CD4-positive, alpha-beta T cell (primary cell): ENCODE measurements at places on chromosomes 11 and 22.

- H3K36me3 ChIP-seq = peaks cover 12% of the 10 kb centered on the region
- no peaks in the 10 kb centered on the region for H3K27me3 ChIP-seq
- no peak overlapping the region for H3K4me3 ChIP-seq
- no peak overlapping the region for H3K27ac ChIP-seq
- DNase-seq = no peak
- peaks cover 18% of the 10 kb centered on the region for H3K4me1 ChIP-seq
Observed at GRCh38 chr22:19970031-19970478, 28.4 kb upstream of the TXNRD2 start.

DNA sequence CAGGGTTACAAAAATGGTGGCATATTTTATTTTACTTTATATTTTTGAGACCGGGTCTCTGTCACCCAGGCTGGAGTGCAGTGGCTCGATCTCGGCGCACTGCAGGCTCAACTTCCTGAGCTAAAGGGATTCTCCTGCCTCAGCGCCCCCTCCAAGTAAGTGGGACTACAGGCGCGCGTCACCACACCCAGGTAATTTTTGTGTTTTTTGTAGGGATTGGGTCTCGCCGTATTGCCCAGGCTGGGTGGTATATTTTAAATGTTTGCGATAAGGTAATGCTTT lies 652 bp upstream of the FOSL1 start:
- DNase-seq = no peak
- H3K27ac ChIP-seq = no peak overlapping the region
- H3K27me3 ChIP-seq = peaks cover 12% of the 10 kb centered on the region
- H3K4me3 ChIP-seq = peak overlapping the region; percentile 43
- H3K36me3 ChIP-seq = no peaks in the 10 kb centered on the region

GRCh38 chr11:45482331-45482730 lies 183.1 kb downstream of the CHST1 start:
- H3K4me1 ChIP-seq = no peaks in the 10 kb centered on the region
- no peak overlapping the region for H3K4me3 ChIP-seq
- H3K27me3 ChIP-seq = peaks cover 6% of the 10 kb centered on the region
- no peaks in the 10 kb centered on the region for H3K36me3 ChIP-seq
- DNase-seq = no peak
- no peak overlapping the region for H3K27ac ChIP-seq

- H3K4me3 ChIP-seq = no peak within 1 kb of the TSS
- no peak for DNase-seq
- no peaks in the 10 kb centered on the region for H3K4me1 ChIP-seq
- peaks cover 18% of the 10 kb centered on the region for H3K27me3 ChIP-seq
Observed at GRCh38 chr22:17007852-17008731, at the start of gene GAB4. Gene GAB4, minus strand, starts transcription at chr22:17008222. Its CDS starts 108 bp downstream, at chr22:17008114.

DNA sequence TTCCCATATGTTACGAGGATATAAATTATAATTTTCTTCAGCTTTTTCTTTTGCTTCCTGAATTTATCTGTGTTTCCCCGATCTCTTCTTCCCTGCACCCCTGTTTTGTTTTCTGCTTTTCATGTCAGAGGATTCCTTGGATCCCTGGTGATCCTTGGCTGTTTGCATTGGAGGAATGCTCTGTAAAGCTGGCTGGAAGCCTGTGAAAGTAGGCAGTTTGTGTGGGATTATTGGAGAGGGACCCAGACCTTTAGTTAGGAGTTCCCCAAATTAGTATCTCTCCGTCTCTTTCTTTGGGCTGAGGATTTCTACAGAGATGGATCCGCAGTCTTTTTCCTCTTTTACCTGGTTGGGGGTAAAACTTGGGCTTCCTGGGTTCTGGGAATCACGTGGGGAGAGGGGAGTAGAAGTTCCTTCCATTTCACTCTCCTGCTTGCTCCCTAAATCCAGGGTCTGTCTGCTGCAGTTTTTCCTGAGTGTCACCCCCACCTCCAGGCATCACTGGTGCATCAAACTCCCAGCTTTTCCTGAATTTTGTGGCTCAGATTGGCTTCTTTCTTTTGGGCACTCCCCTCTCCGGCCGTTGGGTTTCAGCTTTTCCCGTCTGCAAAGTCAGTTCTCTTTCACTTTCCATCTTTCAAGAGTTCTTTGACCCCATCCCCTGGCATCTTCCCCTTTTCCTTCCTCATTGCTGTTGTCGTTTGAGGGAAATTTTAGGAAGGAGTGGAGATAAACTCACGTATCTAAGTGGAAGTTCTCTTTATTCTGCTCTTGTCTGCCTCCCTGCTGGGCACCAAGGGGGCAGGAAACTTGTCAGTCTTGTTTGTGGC lies 79.1 kb upstream of the ALX4 start:
- H3K4me3 ChIP-seq = no peak overlapping the region
- DNase-seq = no peak
- no peaks in the 10 kb centered on the region for H3K36me3 ChIP-seq

GRCh38 chr11:65491163-65491465 lies 7.7 kb upstream of the MALAT1 start:
- no peak overlapping the region for H3K4me3 ChIP-seq
- no peak overlapping the region for H3K27ac ChIP-seq
- H3K27me3 ChIP-seq = no peaks in the 10 kb centered on the region
- H3K36me3 ChIP-seq = no peaks in the 10 kb centered on the region
- DNase-seq = no peak

- H3K4me3 ChIP-seq = no peak overlapping the region
- no peak for DNase-seq
- H3K4me1 ChIP-seq = no peaks in the 10 kb centered on the region
- no peaks in the 10 kb centered on the region for H3K36me3 ChIP-seq
Observed at GRCh38 chr11:13091373-13091772, 82.3 kb downstream of the RASSF10 start.

DNA sequence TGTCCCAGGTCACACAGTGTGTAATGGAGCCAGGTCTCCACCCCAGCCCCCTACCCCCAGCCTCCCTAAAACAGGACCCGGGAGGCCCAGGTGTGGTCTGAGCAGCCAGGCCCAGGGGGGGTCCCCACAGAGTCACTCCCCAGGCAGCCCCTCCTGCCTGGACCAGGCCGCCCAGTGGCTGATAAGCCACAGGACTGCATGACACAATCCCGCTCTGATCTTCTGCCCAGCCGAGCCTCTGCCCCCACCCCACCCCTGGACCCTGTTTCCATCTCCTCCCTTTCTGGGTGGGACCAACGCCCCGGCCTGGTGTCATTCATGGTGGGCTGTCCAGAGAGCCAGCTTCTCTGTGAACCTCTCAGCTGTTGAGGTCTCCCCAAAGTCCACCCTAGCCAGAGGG lies 7.8 kb upstream of the LIF start:
- no peaks in the 10 kb centered on the region for H3K36me3 ChIP-seq
- peaks cover 7% of the 10 kb centered on the region for H3K4me1 ChIP-seq
- no peak overlapping the region for H3K4me3 ChIP-seq
- H3K27me3 ChIP-seq = no peaks in the 10 kb centered on the region
- no peak overlapping the region for H3K27ac ChIP-seq

GRCh38 chr11:71527576-71528210 lies 626 bp downstream of the KRTAP5-7 start:
- no peaks in the 10 kb centered on the region for H3K4me1 ChIP-seq
- H3K36me3 ChIP-seq = no peaks in the 10 kb centered on the region
- H3K4me3 ChIP-seq = no peak overlapping the region
- no peak overlapping the region for H3K27ac ChIP-seq
- no peaks in the 10 kb centered on the region for H3K27me3 ChIP-seq
- no peak for DNase-seq

DNA sequence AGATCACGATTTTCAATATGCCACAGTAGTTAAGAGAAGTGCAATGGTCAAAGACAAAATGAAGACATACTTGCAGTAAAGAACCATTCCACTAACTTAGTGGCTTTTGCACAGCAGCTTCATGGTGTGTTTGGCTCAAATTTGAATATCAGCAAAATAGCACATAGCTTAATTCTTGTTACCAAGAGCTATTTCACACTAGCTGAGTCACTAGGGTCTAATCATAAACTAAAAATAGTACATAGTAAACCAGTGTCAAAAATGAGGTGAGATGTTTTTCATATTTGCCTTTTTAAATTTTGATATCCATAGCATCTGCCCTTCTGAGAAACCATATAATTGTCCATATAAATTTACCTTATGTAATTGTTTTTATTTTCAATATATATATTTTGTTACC lies 325.0 kb upstream of the LUZP2 start:
- no peaks in the 10 kb centered on the region for H3K4me1 ChIP-seq
- no peak overlapping the region for H3K4me3 ChIP-seq
- no peak for DNase-seq
- H3K27ac ChIP-seq = no peak overlapping the region
- no peaks in the 10 kb centered on the region for H3K36me3 ChIP-seq
- H3K27me3 ChIP-seq = no peaks in the 10 kb centered on the region

DNA sequence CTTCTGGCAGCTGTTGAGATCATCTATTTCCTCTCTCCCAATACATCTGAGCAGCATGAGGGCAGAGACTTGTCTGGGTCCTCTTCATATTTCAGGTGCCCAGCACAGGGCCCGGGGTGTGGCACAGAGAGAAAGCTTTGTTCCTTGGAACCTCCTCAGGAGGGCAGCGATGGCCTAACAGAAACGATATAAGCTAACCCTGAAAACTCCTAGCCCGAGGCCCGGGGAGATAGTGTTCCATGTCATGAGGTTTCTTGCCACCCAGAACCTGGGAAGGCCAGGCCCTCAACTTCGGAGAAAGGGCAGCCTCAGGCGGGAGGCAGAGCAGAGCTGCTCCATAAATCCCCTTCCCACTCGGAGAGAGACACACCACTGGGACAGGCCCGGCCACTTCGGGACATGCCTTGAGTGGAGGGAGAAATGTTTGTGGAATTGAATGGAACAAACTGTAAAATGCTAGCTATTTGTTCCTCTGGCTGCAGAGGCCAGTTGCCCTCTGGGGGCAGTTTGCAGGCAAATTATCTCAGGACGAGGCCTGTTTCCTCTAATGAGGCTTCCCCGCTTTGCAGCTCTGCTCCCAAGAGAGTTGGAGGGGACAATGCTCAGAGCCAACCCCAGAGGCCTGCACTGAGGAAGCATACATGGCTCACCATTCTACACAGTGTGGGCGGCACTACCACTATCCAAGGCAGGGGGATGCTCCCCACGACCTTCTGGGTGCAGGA lies 11.6 kb downstream of the ARRB1 start:
- H3K4me1 ChIP-seq = peaks cover 84% of the 10 kb centered on the region
- H3K4me3 ChIP-seq = peak overlapping the region; percentile 30
- peaks cover 2% of the 10 kb centered on the region for H3K36me3 ChIP-seq
- no peaks in the 10 kb centered on the region for H3K27me3 ChIP-seq
- peak overlapping the region; percentile 58 for H3K27ac ChIP-seq
- no peak for DNase-seq

DNA sequence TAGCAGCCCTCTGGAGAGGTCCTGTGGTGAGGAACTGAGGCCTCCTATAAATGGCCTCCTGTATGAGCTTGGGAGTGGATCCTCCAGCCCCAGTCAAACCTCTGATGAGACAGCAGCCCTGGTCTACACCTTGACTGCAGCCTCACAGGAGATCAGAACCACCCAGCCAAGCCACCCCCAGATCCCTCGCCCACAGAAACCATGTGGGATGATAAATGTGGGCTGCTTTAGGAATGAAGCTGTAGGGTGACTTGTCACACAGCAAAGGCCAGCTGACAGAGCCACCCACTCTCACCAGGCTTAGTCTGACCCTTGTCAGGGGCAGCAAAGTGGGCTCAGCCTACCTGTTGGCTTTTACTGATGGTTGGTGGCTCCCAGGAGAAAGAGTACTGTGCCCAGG lies 6.5 kb upstream of the KCNQ1OT1 start:
- H3K27me3 ChIP-seq = no peaks in the 10 kb centered on the region
- H3K4me3 ChIP-seq = no peak overlapping the region
- no peak for DNase-seq
- peaks cover under 1% of the 10 kb centered on the region for H3K4me1 ChIP-seq
- H3K27ac ChIP-seq = no peak overlapping the region

GRCh38 chr11:107789767-107790166 lies 68.8 kb downstream of the SLC35F2 start:
- no peaks in the 10 kb centered on the region for H3K27me3 ChIP-seq
- H3K4me3 ChIP-seq = no peak overlapping the region
- no peaks in the 10 kb centered on the region for H3K36me3 ChIP-seq
- no peak for DNase-seq

DNA sequence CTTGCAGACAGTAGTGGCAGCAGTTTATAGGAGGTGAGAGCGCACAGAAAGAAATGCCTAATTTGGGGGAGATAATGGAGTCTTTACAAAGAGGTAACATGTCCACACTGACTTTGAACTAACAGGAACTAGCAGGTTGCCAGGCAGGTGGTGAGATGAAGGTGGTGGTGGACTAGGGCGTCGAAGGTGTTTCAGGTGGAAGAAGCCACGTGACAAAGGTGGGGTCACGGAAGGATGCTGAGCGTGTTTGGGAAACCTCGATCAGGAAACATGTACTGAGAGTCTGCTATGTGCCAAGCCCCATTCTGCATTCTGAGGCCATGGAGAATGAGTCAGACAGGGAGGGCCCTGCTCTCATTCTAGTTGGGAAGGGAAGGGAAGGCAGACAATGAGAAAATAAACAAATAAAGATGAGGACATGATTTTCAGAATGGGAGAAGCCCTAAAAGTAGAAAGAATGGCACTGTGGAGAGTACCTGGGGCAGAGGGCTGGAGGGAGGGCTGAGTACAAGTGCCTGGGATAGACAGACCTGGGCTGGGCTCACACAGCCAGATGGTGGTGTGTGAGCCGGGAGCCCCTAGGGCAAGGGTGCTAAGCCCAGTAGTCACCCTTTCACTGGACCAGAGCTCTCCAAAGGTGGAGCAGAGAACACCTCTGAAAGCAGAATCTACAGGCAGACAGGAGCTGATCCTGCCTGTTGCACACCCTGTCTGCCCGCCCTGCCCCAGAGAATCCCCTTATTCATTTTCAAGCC lies 16.2 kb upstream of the NNMT start:
- H3K27me3 ChIP-seq = peaks cover 6% of the 10 kb centered on the region
- DNase-seq = no peak
- H3K36me3 ChIP-seq = no peaks in the 10 kb centered on the region
- no peak overlapping the region for H3K4me3 ChIP-seq
- H3K4me1 ChIP-seq = no peaks in the 10 kb centered on the region

DNA sequence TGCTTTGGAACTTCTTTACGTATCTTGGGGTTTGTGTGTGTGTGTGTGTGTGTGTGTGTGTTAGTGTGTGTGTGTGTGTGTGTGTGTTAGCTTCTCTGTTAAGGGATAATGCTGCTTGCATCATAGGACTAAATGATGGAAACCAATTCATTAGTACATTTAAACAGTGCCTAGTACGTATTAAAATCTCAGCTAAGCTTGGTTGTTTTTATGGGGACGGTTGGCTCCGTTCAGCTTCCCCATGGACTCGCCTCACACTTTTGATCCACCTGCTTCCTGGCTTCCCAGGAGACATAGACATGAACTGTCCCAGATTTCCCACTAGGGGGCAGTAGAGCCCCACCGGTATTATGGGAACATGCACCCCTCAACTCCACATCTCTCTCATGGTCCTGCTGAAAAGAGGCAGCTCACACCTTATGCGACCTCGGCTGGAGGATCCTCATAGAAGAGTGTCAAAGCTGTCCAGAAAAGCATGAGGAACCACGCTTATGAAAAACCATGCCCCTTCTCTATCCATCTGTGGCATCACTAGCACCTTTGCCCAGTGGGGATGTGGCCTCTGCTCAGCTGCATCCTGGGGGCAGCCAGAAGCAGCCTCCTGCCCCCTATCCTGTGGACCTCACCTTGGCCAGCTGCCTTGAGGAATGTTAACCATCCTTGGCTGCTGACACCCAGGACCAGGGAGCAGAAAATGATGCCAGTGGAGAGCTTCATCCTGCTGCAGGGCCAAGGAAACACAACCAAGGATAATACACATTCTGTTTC lies 9.7 kb upstream of the SAAL1 start:
- peak; percentile 47 for DNase-seq
- H3K36me3 ChIP-seq = no peaks in the 10 kb centered on the region
- H3K4me3 ChIP-seq = no peak overlapping the region
- peaks cover 6% of the 10 kb centered on the region for H3K4me1 ChIP-seq

GRCh38 chr11:57359896-57360690 lies 20.9 kb downstream of the PRG3 start:
- no peak overlapping the region for H3K4me3 ChIP-seq
- H3K27ac ChIP-seq = no peak overlapping the region
- no peaks in the 10 kb centered on the region for H3K36me3 ChIP-seq
- no peaks in the 10 kb centered on the region for H3K4me1 ChIP-seq
- DNase-seq = no peak
